Endodermal cell (in vitro differentiated cells): ENCODE measurements at places on chromosomes 6 and 20. TPM values are rescaled to one million over a fixed set of nuclear protein-coding genes. Genes with fewer than 3 reads are reported as not detected.

DNA sequence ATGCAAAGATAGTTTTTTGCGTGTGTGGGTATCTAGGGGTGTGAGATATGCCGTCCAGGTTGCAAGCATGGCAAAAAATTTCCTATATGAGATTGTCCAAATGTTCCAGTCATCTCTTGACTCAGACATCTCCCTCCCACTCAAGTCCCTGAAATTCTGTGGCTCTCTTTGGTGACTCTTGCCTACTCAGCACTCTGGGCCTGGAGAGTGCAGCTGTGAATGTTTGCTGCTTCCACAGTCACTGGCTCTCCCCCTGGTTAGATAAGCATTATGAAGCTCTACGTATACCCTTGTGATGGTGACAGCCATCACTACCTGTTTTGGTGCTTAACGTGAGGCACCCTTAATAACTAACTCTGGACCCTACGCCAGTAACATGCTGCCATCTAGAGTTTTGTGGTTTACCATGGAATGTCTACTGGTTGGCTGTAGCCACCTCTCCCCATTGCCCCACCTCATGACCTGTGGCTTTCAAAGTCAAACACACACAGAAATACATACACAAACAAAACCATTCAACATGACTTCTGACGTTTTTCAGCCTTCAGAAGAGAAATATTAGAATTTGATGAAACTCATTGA, 621.9 kb upstream of the CITED2 start:
- peak; percentile 67 for DNase-seq

CTCFL gene
- total RNA-seq: 0.18 and 0.33 TPM in 2 replicates

GRCh38 chr6:79384845-79385244, 150.4 kb upstream of the HMGN3 start:
- no peak for DNase-seq

- no peak for DNase-seq
Observed at GRCh38 chr6:38480036-38480435, 159.7 kb downstream of the BTBD9 start.

DNA sequence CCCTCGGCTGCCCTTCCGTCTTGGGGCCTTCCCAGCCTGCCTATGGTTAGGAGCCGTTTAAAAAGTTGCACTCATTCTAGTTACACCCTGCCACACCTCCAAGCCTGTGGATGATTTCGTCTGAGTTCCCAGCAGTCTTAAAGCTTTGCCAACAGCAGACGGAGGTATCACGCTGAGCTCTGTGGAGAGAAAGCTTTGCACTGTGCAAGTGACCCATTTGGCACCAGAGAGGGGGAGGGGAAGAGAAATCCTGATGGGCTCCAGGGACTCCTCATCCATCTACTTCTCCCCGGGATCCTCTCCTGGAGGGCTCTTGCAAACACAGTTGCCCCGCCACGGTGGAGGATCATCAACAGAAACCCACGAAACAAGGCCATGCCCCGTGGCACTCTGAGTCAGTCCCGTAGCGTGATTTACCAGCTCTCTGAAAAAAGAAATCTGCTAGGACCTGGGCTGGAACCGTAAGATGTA, 98.8 kb upstream of the CITED2 start:
- peak; percentile 68 for DNase-seq

FAM162B gene
- total RNA-seq: 0.77 and 0.79 TPM in 2 replicates

DNA sequence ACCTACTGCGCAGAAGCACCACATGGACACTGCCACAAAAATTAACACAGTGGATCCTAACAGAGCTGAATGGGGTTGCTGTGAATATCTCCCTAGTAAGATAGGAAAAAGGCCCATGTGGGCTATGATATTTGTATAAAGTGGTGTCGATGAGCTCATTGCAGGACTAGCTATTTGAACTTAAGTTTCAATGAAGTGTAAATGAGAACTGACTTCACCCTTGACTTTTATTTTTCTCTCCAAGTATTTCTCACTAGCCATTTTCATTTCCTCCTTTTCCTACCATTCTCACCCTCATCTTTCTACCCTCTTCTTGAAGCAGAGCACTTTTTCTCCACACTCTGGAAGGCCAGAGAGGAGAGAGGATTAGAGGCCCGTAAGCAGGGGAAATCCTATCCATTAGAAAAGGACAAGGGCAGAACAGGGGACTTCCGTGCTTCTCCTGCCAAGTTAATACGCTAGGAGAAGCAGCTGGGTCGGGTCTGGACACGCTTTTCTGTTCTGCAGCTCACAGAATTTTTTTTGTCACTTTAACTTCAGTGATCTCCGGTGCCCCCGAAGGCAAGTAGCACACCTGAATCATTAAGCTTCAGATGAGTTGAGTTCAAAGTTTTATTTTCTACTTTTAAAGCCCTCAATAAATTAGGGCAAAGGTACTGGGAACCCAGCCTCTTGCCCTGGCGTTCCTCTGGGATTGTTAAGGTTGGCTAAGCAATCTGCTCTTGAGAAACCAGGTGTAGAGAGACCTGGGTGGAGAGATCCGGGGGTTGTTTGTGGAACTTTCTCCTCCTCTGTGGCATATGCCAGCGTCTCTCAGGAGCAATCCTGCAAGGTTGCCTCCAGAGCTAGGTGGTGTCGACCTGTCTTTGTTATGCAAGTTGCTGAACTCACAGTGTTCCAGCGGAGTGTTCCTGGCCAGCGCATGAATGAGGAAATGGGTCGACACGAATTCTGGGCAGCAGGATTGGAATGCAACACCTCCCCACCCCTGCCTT, 56.2 kb upstream of the ARID1B start:
- DNase-seq: peak; percentile 88

ISM1 gene
- total RNA-seq: 0.24 to 0.65 TPM in 2 of 3 replicates, not detected in the other

CALHM6 gene
- total RNA-seq: 0.72 TPM in 1 of 2 replicates, not detected in the other

SIRPG gene
- not detected in 3 replicates for total RNA-seq

PRSS35 gene
- 2.0 and 2.1 TPM in 2 replicates for total RNA-seq

DNA sequence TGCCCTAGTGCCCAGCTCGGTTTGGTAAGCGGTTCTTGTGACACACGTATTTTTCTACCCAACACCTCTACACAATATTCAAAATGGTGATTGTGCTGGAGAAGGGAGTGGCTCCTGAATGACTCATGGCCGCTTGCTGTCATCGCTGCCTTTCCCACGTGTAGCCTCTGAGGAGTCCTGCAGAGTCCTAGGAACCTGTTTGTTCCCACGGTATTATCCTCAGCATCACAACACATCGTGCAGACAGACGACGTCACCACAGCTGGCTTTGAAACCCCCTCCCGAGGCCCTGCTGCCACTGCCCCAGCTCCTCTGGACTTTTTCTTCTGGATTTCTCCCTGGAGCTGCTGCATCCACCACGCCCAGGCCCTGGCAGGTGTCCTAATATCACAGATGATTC, 353.5 kb downstream of the SMOC2 start:
- DNase-seq: peak; percentile 40

DNA sequence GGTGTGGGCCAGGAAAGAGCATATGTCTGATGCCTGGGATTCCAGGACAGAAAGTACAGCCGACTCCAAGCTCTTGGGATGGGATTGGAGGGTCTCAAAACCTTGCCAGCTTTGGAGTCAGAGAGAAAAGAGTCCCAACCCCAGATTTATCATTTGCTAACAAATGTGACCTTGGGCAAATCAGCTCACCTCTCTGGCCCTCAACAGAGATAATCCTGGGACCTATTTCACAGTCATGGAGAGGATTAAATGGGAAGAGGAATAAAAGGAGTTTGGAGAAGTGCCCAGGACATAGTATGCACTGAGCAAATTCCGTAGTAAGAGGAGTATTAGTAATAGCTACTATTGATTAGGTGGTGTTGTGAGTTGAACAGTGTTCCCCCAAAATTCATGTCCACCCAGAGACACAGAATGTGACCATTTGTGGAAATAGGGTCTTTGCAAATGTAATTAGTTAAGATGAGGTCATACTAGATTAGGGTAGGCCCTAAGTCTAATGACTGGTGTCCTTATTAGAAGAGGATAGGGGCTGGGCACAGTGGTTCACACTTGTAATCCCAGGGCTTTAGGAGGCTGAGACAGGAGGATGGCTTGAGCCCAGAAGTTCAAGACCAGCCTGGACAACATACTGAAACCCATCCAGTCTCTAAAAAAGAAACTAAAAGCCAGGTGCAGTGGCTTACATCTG, 17.1 kb downstream of the RIPOR3 start:
- no peak for DNase-seq

GRCh38 chr6:27177485-27178406, 69.8 kb upstream of the PRSS16 start:
- DNase-seq: peak; percentile 94

DNA sequence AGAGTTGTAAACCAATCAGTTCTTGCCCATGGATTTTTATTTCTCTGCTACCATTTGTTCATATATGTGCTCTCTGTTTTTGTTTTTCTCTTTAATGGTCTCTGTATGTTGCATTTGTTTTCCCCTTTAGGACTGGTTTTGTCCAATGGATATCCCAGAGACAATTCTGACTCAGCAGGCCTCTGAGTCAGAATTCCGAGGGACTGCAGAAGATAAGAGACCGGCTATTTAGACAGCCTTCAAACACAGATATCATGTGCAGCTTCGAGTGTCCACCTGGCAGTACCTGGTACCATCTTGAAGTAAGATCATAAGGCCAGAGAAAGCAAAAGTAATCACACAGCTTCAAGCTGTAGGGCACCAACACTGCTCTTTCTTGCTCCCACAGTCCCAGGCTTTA, 125.5 kb downstream of the ELOVL4 start:
- no peak for DNase-seq

- no peak for DNase-seq
Observed at GRCh38 chr6:110876806-110877564, 2.4 kb downstream of the AMD1 start.

- no peak for DNase-seq
Observed at GRCh38 chr20:62318400-62319345, 15.9 kb downstream of the ADRM1 start.

ADGRF4 gene
- 1.3 and 1.5 TPM in 2 replicates for total RNA-seq

GRCh38 chr20:1315804-1316203, 13.1 kb downstream of the SDCBP2 start:
- no peak for DNase-seq

SLC44A4 gene
- 0.56 and 1.3 TPM in 2 replicates for total RNA-seq

GRCh38 chr6:25041485-25042035, 105.8 kb upstream of the RIPOR2 start:
- no peak for DNase-seq

GRCh38 chr6:79330704-79331103, 96.2 kb upstream of the HMGN3 start:
- DNase-seq: no peak

PDSS2 gene
- total RNA-seq: 8.2 and 8.3 TPM in 2 replicates

MUC22 gene
- total RNA-seq: not detected in 2 replicates

- DNase-seq: no peak
Observed at GRCh38 chr6:167655174-167655821, 171.4 kb upstream of the AFDN start.

GTSF1L gene
- total RNA-seq: not detected in 3 replicates

GRCh38 chr6:130355572-130355971, 10.2 kb upstream of the TMEM200A start:
- DNase-seq: no peak

DNA sequence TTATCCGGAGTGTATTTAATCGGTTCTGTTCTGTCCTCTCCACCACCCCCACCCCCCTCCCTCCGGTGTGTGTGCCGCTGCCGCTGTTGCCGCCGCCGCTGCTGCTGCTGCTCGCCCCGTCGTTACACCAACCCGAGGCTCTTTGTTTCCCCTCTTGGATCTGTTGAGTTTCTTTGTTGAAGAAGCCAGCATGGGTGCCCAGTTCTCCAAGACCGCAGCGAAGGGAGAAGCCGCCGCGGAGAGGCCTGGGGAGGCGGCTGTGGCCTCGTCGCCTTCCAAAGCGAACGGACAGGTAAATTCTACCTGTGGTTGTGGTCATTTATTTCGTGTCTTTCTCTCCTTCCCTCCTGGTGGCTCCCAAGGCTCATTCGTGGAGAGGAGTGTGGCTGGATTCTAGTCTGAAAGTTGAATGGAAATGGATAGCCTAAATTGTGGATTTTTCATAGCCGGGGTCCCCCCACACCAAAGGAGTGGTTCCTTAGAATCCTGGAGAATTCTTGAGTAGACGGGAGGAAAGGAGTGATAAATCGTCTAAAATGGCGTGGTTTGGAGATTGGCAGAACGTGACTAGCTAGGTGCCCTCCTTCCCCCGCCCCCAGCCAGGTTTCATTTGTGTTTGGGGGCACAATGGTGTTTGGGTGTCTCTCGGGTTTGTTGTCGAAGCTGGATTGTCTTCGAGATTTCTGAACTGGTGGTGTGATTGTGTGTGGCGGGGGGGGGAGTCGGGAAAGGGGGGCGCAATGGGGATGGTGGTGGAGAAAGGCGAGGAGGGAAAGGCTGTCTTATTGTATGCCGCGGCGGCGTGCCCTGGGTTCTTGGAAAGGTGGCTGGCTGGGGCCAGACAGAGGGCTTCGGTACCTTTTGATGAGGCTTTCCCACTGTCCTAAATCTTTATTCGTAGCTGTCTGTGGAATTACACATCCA, 673 bp downstream of the MARCKS start:
- DNase-seq: peak; percentile 78
